AG04450 (cell line): ENCODE measurements at places on chromosomes 5 and 9.
A peak's percentile ranks its signal among the peaks of the same experiment; 100 is the strongest.

DNA sequence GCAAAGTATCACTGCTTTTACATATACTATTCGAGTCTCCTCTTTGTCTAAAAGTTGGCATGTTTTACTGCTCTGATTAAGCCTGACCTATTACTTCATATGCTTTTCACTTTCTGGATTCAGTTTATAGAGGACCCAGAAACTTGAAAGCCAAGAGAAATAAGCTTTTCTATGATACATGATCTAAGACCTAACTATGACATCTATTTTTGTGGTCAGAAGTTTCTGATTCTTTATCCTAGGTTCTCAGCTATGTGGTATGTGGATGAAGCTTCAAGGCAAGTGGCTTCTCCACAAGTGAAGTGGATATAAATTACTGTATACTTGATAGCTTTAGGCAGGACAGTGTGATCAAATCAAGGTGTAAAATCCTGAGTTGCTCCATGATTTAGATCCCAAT is 6.3 kb downstream of the EDIL3 start:
- DNase-seq = no peak

- no peak for DNase-seq
These were observed 404 bp upstream of the AFAP1L1 start for GRCh38 chr5:149271195-149271715.

- no peak for DNase-seq
These were observed 19.2 kb downstream of the FGFR4 start for GRCh38 chr5:177105691-177106476.

DNA sequence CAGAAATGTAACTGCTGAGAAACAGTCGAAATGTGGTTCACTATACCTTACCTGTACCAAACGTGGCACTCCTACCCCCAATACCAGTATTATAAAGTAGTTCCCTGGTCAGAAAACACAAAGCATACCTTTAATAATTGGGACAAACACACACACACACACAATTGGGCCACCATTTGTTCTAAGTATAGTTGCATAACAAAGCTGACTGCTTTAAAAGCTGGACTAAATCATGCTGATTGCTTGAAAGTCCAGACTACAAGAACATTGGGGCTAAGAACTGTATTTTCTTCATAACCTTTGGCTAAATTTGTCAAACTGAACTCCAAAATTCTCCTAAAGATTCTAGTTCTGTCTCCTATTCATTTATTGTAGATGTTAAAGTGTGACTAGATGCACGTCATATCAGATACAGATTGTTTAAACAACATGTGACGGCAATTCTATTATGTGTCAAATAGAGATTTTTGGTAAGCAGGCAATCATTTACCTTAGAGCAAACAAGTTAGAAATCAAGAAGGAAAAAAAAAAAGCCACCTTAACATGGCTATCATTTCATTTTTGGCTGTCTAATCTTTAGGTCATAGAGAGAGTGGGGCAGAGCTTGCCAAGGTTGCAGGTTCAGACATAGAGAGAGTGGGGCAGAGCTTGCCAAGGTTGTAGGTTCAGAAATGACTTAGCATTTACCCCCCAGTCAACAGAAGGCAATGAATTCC is 265.1 kb downstream of the ARL15 start:
- DNase-seq = no peak

GRCh38 chr5:172123269-172123692 is 64.7 kb downstream of the STK10 start:
- no peak for DNase-seq

DNA sequence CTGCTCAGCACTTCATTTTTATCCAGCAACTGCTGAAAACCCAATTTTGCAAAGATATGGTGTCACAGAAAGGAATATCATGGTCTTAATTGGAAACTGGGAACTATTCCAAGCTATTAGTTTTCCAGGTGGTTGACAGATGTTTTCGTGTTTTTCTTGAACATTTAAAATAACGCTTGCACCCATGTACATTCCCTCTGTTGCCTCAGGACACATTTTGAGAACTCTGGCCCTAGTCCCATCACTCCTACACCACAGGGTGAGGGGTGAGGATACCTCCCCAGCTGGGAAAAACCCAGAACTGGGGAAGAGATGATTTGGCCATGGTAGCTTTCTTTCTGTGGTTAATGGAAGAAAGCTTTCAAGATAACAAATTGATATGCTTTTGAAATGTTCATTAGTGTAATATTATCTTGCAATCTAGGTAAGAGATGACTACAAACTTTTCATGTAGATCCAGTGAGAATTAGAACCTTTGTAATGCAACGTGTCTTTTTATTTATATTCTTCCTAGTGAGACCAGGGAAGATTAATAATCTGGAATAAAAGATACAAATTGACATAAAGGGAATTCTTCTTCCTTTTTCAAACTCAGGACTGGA is 627.0 kb downstream of the RAB3C start:
- no peak for DNase-seq

- no peak for DNase-seq
These were observed 150.3 kb downstream of the GIN1 start for GRCh38 chr5:102969641-102970040.

DNA sequence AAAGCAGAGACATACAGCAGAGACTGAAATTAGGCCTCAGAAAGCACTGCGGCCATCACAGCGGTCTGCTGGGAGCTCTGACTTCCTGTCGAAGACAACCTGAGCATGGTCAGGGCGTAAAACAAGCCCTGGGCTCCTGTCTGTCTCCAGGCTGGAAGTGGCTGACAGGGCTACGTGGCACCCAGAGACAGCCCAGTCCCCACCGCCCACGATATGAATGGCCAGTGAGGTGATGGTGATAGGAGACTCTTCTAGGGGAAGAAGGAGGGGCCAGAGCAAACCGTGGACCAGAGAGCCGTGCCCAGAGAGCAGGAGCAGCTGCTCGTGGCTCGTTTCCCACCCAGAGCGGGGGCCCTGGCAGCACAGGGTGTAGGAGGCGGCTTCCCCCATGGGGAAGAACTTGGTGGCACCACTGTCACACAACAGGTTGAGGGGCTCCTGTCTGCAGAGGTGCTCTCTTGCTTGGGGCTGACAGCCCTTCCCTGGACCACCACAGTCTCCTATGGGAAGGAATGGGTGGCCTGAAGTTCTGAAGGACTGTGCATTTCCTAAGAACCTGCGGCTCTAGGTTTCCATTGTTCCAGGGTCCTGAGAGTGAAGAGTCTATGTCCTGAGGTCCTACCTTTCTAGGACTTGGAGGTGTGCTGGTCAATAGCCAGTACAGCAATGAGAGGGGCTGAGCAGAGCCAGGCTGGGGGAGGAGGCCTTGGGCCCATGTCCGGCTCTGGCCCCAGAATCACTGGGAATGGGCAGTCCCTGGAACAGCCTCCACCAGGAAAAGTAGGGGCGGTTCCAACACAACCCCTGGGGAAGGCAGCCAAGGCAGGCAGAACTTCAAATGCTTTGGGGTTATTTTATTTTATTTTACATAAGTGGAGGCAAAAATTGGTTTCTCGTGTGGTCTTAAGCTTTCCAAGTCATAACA is 56.4 kb downstream of the BARX1 start:
- no peak for DNase-seq

DNA sequence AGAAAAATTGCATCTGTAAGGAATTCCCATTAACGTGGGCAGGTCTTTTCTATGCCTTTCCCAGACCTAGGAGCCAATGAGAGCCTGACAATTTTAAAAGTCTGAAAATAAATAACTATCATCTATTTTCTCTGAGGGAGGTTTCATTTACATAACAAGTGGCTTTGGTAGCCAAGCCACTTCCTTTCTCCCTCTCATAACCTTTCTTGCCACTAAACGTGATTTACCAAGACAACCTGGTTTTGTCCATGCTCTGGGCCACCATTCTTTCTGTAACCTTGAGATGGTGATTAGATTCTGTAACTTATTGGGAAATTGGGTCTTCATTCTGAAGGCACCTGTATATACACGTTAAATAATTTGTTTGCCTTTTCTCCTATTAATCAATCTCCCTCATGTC is 1046.9 kb downstream of the CDH12 start:
- no peak for DNase-seq

DNA sequence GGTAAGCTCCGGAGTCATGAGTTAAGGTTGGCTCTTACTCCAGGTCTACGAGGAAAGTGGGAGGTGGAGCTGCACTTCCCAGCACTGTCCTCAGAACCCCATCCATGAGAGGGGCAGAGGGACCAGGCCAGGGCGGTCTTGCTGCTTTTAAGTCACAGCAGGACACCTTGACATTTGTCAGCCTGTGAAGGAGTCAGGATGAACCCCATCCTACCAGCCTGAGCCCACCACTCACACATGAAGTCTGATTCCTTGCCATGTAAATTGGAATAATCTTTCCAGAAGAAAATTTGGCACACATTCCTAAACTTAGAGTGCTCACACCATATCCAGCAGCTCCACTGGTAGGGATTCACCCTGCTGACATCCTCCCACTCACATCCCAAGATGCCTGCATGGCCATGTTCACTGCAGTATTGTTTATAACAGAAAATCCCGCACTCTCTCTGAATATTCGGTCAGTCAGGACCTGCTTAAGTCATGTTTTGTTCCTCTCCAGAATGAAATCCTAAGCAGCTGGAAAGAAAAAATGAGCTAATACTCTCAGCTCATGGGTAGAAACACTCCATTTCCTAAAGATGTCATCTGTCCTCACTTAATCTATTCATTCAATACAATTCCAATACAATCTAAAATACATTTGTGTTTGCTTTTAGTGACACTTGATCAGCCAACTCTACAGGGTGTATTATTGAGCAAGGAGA is 79.3 kb upstream of the COL5A1 start:
- DNase-seq = no peak

DNA sequence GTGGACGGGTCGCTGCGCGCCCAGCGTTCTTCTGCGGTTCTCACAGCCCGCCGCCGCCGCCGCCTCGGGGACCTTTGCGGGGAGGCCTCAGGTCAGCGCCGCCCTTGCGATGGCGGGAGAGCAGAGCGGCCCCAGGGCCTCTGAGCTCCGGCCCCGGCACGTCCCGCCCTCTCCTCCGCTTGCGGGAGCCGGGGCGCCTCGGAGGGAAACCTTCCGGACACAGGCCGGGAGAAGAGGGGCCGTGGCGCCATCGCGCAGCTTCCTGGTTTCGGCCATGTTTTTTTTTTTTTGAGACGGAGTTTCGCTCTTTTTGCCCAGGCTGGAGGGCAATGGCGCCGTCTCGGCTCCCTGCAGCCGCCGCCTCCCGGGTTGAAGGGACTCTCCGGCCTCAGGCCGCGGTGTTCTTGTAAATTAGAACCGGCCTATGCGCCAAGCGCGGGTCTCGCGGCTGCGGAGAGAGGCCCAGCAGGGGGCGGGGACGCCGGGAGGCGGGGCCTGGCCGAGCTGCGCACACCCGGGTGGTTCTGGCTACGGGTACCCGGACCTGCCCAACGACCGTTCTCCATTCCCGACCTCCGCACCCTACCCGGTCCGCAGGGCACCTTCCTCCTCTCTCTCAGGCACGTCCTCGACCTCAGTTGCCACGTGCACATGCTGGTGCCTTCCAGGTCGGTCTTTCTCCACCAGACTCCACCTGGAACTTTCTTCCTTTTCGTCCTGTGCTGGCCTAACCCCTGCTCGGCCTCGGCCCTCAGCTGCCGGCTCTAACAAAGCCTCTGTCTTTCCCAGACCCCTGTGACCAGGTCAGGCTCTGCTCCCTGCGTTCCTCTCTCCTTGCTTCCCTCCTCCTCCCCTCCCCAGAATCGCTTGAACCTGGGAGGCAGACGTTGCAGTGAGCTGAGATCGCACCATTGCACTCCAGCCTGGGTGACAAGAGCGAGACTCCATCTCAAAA is 28.8 kb upstream of the MGAT1 start:
- DNase-seq = peak; percentile 20

DNA sequence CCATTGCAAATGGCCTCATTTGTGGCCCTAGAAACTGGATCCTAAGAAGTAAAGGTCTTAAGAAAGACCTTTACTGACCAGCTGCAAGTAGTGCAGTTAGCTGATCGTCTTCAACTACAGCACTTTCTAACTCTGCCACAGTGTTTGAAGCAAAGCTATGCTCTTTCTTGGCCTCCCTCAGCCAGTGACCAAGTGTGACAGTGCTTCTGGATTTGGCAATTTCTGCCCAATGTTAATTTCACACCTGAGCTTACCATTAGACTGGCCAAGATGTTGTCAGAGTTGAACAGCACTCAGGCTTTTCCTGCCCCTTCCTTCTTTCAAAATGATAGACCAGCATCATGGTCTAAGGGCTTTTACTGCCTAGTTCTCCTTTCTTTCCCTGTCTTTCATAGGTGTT is 36.1 kb downstream of the UHRF2 start:
- no peak for DNase-seq

DNA sequence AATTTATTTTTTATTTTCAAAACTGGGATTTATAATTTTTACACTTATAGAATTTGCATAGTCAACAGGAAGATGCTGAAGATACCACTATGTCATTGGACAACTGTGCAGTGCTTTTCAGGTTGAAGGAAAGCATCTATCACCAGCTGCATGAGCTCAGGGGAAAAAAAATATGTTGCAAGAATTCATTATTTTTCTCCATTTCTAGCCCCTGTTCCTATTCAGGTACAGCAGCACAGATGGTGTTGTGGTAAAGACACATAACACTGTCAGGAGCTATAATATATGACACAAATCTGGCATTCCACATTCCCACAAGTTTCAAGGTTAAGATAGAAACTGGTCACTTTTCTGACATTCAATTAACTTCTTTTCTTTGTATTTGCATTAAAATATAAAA is 1088.6 kb downstream of the MAT2B start:
- no peak for DNase-seq

DNA sequence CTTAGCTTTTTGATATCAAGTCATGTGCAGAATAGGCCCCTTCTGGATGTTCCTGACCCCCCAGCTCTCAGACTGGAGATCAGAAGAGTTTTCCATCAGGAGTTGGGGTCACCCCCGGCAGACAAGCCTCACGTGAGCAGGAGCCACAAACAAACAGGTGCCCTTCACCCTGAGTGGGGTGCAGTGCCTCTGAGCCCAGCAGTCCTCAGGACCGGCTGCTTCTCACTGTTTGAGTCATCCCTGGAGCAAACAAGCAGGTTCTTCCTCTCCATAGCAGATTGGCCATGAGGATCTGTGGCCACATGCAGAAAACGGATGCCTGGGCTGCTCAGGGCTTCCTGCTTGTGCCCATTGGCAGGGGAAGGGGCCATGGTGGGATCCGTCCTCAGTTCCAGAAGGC is 47.0 kb downstream of the LRSAM1 start:
- DNase-seq = no peak

- DNase-seq = no peak
These were observed 208.9 kb downstream of the ZNF608 start for GRCh38 chr5:124537522-124537921.

GRCh38 chr9:79694208-79694607 is 122.4 kb downstream of the TLE4 start:
- no peak for DNase-seq
